ENCODE measurements at places on chromosomes 4 and X.

GRCh38 chr4:186067757-186068385 is 1.1 kb upstream of the TLR3 start:
- peak; percentile 53 for DNase-seq

DNA sequence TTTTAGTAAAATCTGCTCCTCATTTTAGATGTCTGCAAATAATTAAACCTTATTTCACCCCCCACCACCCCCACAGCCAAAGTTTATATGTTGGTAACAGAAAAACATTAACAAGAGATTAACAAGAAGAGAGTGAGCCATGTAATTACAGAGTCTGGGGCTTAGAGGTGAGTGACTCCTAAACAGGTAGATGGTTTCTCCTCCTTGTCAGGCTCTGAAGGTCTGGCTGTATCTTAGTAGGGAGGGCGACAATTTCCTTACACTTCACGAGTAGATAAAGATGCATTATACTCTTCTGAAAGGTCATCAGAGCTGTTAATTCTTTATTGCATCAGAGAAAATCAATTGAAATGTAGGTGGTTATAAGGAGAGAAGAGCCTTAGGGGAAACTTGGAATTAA is 171.8 kb upstream of the ANKRD50 start:
- no peak for DNase-seq

- DNase-seq: no peak
Observed at GRCh38 chr4:81605271-81605670, 133.6 kb upstream of the RASGEF1B start.

DNA sequence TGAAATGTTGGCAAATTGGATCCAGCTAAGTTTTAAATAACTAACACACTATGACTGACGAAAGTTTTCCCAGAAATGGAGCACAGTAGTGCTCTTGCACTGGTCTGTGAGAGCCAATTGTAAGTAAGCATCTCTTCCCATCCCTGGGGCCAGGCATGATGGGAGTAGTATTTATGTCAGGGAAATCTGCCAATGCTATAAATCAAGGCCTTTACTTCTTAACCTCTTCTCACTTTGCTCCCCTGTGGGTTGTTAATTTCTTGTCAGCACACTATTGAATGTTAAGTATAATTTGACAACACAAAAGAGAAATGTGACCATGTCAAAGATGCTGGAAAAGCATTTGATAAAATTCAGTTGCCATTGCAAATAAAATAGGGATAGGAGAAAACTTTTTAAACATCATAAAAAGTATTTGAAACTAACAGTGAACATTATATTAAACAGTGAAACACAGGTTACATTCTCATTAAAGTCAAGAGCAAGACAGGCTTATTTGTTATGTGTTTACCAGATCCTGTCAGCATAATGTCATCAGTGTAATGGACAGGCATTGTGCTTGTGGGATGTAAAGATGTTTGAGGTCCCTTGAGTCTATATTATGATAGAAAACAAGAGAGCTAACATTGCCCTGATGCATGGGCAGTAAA is 5.0 kb downstream of the F8A1 start:
- no peak for DNase-seq

DNA sequence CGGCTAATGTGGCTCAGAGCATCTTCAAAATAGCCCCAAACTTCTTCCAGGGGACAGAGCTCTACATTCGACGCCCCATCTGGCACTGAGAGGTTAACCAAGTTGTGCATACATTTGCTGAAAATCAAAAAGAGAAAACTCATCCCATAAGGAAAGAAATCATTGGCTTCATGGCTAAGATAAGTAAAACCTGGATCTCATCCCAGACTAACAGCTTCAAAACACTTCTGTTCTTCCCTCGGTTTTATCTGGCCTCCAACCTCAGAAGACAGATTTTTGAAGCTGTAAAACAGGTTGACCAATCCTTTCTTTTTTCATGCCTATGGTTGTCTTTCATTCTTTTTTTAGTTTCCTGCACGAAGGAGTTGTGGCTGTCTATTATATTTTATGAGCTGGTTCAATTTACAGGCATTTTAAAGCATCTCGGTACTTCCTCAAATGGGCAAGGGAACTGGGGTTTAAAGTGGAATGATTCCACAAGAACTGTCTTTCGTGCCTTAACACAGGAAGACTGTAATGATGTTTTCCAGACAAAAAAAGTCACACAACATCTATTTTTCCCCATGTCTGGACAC is 107.6 kb downstream of the DLG3 start:
- DNase-seq: no peak

DNA sequence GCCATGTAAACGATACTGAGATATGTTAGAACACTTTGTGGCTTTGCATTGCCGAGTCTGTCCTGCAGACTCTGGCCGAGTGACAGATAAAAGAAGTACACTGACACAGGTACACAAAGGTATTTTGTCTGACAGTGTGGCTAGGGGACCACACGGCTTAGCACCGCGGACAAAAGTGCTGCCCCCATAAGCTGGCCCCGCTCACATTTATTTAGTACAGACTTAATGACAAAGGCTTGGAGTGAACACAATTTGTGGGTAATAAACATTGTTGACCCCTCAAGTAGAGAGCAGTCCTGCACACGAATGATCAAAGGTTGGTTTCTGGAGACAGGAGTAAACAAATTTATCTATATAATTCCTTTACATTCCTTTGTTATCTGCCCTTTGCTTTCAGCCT is 976.8 kb downstream of the TRAM1L1 start:
- no peak for DNase-seq

GRCh38 chr4:5098176-5098575 is 46.9 kb downstream of the STK32B start:
- DNase-seq: no peak

GRCh38 chr4:176193126-176193525 is 2.3 kb downstream of the SPATA4 start:
- DNase-seq: no peak

DNA sequence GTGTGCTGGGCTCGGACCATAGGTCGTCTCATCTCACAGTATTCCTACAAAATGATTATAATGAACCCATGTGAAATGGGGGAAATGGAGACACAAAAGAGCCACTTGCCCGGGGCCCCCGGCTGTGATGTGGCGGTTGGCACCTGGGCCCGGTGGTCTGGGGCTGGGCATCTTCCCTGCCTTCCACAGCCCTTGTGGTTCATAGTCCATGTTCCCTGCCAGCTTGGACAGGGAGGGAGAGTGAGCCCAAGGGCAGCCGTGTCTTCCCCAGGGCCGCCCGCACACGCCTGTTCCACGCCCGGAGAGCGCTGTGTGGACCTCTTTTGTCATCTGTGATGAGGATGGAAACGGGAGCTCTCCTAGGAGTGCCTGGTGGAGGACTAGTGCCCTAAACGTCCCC is 5.2 kb downstream of the CPZ start:
- DNase-seq: no peak

GRCh38 chrX:2484256-2484655 is 16.5 kb downstream of the DHRSX start:
- DNase-seq: no peak

- no peak for DNase-seq
Observed at GRCh38 chr4:167688660-167689142, 403.6 kb upstream of the ANXA10 start.

DNA sequence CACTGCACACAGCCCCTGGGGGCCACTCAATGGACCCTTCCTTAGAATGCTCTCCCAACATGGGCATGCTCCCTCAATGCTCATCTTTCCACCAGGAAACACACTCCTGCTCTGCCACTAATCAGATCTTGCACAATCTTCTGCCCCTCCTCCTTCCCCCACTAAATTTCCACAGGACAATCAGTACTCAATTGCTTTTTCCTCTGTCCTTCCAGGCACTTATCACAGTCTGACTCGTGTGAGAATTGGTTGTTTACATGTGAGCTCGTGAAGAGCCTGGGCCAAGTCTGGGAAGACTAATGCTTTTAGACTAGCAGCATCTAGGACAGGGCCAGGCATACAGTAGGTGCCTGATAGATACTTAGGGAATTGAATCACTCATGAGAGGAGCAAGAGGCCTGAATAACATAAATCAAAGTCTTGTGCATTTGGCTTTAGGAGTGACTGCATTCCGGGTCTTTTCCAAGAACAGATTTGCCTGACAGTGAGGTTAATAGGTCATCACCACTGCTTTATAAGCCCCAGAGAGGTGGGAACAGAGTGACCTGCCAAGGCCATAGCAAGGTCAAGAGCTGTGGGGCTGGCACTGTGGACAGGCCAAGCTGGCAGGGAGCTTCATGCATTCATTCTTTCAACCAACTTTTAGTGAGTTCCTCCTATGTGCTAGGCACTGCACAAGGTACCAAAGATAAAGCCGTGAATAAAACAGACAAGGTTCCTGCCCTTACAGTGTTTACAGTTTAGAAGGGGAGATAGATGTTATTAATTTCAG is 55.0 kb downstream of the PRPS1 start:
- no peak for DNase-seq

- DNase-seq: no peak
Observed at GRCh38 chr4:141576585-141577110, 59.7 kb upstream of the IL15 start.

DNA sequence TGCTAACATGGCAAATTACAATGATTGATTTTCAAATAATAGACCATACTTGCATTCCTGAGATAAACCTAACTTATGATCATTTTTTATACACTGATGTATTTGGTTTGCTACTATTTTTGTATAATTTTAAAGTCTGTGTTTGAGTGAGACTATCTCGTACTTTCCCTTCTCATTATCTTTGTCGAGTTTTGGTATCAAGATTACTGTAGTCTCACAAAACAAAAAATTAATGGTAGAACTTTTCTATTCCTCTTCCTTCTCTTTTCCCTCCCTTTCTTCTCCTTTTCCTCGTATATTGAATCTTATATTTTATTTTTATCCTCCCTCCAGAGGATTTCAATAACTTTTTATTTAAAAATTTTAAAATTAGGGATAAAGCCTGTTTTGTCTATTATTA is 41.5 kb downstream of the RGS12 start:
- DNase-seq: no peak

DNA sequence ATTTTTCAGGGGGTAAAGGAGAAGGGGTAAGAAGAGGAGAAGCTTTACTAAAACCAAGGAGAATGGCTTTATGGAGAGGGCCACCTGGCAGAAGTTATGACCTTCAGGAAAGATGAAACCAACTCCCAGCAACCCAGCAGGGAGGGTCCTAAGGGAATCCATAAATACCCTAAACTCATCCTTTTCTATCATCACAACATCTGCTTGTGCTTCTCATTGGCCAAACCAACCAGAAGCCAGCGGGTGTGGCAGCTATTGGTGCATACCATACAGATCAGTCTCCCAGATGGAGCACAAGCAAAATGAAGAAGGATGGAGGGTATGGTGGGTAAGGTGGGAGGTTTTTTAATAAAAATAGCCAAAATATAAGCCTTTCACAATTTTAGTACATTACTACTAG is 58.5 kb upstream of the ARSJ start:
- no peak for DNase-seq

- DNase-seq: no peak
Observed at GRCh38 chr4:66187175-66187720, 517.0 kb upstream of the EPHA5 start.

- DNase-seq: no peak
Observed at GRCh38 chr4:45475548-45475947, 648.3 kb downstream of the GABRG1 start.

DNA sequence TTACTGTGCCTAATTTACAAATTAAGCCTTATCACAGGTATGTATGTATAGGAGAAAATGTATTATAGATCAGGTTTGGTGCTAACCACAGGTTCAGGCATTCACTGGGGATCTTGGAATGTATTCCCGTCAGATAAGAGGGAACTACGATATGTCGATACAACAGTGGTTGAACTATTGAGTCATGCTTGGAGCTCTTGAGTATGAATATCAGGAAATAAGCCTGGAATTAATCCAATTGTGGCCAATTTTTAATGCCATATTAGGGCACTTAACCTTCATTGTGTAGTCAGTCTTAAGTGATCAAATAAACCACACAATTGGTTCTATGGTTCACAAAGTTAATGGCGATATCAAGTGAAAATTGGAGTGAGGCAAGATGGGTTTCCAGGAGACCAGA is 556.5 kb downstream of the IL1RAPL1 start:
- DNase-seq: no peak

- DNase-seq: no peak
Observed at GRCh38 chrX:32545101-32545500, 666.2 kb downstream of the DMD start.

DNA sequence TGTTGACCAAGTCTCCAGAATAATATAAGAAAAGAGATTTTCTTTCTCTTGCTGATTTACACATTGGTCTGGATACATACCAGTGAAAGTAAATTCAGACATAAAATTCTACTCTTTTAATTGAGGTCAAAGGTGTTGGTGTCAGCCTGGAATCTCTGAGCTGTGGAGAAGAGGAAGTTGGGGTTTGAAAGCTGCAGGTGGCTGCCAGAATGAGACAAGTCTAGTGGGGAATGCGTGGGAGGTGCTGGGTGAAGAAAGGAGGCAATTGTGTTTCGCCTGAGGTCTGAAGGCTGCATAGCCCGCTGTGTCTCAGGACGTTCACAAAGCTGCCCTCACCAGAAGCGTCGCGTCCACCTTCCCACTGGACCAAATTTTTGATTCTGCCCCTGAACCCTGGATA is 31.2 kb downstream of the PHEX start:
- DNase-seq: no peak

DNA sequence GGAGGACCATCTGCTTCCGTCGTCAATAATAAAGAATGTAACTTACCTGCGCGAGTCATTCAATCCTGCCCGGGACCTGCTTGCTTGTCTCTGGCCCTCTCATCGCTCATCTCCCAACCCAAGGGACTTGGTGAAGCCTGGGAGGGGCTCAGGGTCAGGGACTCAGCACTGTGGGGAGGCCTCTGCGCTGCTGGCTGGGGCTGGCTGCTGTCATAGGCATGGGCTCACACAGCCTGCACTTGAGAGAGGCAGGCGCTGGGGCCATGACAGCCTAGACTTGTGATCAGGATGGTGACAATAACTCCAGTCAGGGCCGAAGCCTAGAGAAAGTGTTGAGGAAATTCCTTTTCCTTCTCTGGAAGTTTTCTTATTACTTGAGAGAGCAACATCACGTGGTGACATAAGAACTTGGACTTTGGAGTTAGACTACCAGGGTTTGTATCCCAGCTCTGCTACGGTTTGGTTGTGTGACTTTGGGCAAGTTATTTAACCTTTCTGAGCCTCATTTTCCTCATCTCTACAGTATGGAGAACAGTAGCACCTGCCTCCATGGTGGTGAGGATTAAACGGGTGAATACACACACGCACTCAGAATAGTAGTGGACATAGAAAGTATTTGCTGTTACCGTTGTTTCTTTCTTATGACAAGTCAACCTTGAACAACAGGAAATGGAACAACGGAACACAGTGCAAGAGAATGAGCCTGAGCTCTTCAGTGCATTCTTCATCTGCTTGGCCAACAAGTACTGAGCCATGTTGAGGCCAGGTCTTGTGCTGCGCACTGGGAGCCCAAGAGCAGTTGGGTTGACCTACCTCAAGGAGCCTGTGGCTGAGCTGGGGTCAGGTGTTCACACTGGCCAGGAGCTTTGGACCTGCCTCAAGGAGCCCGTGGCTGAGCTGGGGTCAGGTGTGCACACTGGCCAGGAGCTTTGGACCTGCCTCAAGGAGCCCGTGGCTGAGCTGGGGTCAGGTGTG is 60.5 kb downstream of the TBC1D14 start:
- DNase-seq: no peak

GRCh38 chr4:126172126-126172525 is 857.4 kb downstream of the FAT4 start:
- DNase-seq: no peak
